ENCODE measurements at places on chromosomes 7 and 10.

- DNase-seq, result no peak
Observed at GRCh38 chr7:5690931-5691473, 90.5 kb downstream of the RNF216 start.

- DNase-seq, result no peak
Observed at GRCh38 chr10:45424668-45425404, 50.8 kb downstream of the ALOX5 start.

- DNase-seq, result no peak
Observed at GRCh38 chr7:134448356-134449229, 10.3 kb downstream of the AKR1B1 start.

DNA sequence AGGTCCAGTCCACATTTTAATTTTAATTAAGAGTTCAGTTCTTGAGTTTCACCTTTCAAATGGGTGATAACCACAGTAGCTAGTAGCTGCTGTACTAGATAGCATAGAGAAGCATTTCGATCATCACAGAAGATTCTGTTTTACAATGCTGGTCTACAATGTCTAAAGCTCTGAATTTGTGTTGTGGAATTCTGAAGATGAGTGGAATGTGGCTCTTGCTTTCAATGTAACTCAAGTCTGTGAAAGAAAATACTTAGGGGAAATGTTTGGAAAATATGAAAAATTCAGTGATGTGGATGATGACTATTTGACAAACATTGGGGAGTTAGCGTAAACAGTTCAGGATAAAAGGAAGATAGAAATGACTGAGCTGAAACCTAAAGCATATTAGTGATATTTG is 139.4 kb downstream of the GNAT3 start:
- DNase-seq, result no peak

DNA sequence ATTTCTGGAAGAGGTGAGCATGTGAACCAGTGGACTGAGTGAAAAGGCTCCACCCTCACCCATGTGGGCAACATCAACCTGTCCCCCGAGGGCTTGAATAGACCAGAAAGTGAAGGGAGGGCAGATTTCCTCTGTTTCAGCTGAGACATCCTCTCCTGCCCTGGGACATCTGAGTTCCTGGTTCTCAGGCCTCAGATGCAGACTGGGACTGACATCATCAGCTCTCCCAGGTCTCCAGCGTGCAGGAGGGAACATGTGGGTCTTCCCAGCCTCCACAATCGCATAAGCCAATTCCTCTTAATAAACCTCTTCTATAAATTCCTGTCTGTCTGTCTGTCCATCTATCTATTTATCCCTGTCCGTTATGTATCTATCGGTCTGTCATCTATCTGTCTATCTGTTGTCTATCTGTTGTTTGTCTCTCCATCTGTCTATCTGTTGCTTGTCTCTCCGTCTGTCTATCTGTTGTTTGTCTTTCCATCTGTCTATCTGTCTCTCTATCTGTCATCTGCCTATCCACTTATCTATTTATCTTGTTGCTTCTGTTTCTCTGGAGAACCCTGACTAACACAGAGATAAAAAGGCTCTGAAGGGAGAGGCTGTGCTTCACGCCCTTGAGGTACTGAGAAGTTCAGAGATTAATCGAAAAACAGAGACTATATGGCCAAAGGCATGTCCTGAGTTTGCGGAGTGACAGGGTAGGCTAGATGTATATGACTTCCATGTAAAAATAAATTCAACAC is 140.3 kb upstream of the PFKP start:
- no peak for DNase-seq

DNA sequence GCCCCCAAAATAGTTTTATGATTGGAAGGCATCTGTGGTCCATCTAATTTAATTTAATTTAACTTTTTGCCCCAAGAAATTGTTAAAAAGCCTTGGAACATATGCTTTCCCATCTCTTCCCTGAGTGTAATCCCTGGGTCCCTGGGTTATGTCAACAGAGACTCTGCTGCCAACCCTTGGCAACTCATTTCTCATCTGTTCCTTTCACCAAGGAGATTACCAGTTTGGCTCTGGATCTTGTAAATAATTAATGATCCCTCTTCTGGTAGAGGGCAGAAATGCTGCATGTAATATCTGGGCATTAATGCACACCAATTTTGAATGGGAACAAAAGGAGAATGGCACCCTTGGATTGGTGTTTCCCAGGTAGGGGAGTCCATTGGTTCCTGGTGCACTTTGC is 514.2 kb downstream of the CCSER2 start:
- DNase-seq, result no peak
